NCI-H2107 (cell line): ENCODE measurements at places on chromosomes 13 and 19.
A peak's percentile ranks its signal among the peaks of the same experiment; 100 is the strongest.

- no peak for DNase-seq
Observed at GRCh38 chr13:19183676-19184075, 2.1 kb upstream of the TUBA3C start.

DNA sequence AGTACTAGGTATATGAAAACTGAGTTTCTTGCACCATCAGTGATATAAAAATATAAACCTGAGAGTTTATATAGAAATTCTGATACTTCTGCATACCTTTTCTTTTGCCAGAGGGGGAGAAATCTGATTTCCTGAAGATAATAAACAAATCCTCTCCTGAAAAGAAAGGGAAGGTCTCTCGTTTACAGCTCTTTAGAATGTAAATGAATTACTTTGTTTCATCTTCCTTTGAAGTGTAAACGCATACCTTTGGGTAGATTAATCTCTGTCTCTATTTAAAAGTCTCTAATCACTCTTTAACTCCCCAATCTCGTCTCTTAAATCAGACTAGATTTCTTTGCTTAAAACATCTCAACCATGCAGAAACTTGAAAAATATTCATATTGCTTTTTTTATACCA is 1092.9 kb downstream of the SLITRK5 start:
- no peak for DNase-seq

DNA sequence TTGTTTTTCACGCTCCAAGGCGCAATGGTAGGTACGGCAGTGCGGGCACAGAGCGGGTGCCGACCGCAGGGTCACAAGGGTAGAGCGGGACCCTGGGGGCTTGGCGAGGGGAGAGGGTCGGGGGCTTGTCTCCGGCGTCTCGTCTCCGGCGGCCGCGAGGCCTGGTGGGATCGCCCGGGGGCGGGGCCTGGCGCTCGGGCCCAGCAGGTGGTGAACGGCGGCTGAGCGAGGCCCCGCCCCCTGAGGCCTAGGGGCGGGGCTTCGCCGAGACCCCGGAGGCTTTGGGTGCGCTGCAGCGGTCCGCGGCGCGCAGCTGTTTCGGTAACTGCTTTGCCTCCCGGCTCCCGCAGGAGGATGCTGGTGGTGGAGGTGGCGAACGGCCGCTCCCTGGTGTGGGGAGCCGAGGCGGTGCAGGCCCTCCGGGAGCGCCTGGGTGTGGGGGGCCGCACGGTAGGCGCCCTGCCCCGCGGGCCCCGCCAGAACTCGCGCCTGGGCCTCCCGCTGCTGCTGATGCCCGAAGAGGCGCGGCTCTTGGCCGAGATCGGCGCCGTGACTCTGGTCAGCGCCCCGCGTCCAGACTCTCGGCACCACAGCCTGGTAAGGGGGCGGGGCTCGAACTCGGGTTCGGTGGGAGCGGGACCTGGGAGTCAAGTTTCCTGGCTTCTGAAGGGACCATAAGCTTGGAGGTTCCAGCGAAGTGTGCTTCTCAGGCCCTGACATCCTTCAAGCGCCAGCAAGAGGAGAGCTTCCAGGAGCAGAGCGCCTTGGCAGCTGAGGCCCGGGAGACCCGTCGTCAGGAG is at the start of gene TSEN34:
TSEN34 (plus strand) TSS at position 298 of the 800 bp plus-strand sequence; CDS start at position 355, 57 bp downstream.
- peak; percentile 62 for DNase-seq

DNA sequence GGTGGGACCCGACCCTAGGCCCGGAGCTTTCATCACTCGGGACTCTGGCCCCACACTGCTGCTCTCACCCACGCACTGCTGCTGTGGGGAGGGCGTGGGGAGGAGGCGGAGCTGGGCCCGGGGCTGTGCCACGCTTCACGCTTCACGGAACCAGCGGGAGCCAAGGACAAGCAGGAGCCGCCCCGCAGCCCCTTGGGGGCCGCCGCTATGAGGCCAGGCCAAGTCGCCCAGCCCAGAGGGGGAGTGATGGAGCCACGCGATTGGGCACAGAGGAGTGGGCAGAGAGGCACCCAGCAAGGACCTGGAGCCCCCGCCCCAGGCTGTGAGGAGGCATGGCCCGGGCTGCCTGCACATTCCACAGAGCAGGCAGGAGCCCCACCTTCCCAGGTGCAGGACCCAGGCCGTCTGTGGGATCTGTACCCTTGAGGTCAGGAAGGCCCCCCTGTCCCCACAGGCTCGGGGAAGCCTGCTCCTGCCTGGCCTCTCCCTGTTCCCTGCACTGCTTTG is 10.2 kb upstream of the SUPT20H start:
- DNase-seq = no peak

DNA sequence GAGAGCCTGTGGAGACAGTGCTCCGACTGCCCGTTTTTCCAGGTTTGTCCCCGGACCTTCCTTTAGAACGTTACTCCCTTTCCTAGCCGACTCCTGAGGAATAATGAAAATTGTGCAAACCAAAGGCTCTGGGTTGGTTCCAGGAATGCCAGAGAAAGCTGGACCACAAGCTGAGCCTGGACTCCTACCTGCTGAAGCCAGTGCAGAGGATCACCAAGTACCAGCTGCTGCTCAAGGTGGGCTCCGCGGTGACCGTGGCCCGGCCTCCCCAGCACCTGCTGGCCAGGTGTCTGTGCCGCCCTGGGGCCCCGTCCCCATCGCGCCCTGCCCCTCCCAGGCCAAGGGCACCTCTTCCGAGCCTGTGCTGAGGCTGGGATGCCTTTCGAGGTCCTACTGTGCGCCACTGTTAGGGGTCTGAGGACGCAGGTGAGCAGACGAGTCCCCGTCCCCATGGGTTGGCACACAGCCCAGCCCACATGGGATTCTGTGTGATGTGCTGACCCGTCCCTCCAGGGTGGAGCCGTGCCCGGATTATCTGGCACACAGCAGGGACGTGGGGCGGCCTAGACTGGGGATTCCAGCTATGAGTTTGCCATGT is 20.5 kb upstream of the F7 start:
- no peak for DNase-seq

- DNase-seq = no peak
Observed at GRCh38 chr13:81184556-81185265, 843.8 kb upstream of the SPRY2 start.

DNA sequence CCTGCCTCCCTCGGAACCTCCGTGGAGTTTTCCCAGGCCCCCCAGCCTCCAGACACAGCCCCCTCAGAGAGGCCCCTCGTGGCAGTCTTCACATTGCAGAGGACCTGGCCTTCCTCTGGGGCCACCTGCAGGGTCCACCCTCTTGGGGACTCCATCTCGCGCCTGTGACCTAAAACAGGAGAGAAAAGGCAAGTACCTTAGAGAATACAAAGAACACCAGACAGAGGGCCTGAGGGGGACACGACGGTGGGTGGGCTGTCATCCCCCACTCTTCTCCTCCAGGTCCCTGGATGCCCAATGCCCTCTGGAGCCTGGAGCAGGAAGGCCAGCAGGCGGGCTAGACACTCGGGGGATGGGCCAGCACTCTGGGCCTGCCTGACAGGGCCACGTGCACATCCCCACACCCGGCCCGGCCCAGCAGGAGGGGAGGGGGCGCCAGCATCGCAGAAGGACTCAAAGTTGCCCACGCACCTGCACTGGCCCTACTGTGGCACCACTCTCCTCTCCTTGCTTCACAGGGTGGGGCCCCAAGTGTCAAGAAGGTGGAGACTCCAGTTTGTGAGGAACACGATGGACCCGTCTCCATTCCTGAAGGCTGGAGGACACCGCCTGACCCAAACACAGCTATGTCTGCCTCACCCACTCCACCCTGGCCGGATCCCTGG is 4.3 kb upstream of the A1BG start:
- no peak for DNase-seq
